GM12892 (cell line): ENCODE measurements at places on chromosomes 2 and 18.

GRCh38 chr2:5692561-5693286, 540 bp downstream of the SOX11 start:
- no peak for DNase-seq

DNA sequence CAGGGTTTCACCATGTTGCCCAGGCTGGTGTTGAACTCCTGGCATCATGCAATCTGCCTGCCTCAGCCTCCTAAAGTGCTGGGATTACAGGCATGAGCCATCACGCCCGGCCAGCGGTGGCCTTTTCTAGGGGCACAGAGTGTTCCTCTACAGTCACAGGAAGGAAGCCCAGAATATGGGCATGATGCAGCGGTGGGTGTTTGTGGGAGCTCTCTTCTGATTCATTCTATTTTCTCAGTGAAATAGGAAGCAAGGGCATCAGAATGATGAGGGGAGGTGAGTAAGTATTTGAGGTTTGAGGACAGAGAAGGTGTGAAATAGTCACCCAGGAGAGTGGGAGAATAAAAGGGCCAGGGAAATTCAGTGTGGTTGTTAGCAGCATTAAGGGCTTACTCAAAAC, 70.3 kb upstream of the PSME4 start:
- no peak for DNase-seq

- no peak for DNase-seq
Measured at GRCh38 chr2:196225213-196225612, 53.8 kb upstream of the STK17B start.

- DNase-seq, result no peak
Measured at GRCh38 chr2:76678383-76679024, 843.7 kb downstream of the LRRTM4 start.

DNA sequence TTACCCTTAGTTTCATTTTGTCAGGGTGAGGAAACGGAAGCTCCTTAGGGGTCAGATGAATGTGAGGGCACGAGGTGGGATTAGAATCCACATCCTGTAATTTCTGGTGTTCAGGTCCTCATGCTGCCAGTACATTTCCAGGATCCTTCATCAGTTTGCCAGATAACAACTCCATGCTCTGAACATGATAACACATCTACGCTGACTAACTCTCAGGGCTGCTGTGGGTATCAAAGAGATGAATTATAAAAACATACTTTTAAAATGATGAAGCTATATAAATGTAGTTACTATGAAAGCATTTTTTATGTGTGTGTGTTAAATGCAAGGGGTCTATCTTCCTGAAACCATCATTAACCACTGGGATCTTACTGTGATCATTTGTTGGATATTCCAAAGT, 325.9 kb downstream of the SLC8A1 start:
- DNase-seq, result no peak

- DNase-seq, result no peak
Measured at GRCh38 chr2:56014046-56014730, 90.6 kb upstream of the EFEMP1 start.

GRCh38 chr2:213627054-213627710, 342.9 kb downstream of the SPAG16 start:
- DNase-seq, result no peak

DNA sequence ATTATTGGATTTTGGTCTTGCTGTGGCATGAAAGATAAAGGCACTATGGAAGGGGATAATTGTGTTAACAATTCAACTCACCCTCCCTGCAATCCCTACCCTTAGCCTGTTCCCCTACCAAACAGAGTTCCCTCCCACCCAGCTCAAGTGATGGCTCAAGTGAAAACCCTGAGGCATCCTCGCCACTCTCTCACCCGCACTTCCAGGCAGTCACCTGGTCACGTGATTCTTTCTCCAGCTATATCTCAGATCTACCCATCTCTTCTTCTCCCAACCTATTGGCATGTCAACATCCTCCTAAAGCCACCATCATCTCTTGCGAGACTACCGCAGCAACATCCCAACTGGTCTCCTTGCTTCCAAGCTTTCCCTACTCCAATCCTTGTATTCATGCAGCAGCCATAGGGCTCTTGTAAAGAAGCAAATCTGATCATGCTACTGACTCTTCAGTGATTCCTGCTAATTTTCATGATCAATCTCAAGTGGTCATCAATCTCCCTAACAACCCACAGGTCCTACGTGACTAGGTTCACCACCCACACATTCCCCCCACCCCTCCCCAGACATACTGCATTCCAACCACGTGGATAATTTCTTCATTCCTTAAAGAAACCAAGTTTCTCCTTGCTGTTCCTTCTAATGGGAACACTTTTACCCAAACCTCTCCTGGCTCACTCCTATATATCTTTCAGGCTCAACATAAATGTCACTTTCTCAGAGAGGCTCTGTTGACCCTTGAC, 66.7 kb downstream of the MBD2 start:
- DNase-seq, result no peak

DNA sequence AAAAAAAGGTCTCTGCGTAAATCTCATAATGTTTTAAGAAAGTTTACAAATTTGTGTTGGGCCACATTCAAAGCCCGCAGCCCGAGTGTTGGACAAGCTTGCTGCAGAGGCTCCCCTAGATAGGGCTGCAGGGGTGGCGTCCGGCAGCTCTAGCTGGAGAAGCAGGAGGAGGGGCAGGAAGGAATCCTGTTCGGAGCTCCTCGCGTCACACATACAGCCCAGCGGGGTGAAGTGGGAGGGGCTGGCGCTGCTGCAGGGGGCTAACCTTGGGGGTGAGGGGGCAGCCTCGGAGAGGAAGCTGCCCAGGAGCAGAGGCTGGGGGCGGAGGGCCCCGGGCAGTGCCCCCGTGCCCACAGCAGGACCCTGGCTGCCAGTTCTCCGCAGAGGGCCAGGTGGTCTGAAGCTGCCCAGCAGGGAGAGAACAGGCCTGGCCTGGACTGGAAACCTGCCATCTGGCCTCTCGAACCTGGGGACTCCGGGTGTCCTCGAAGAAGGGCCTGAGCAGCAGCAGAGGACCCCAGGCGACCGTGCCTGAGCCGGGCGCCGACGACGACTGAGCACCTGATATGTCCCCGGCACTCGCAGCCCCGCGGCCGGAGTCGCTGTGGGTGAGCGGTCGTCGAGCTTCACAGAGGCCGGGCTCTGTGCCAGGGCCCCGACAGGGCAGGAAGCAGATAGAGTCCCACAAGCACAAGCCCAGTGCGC, 2.6 kb upstream of the GPR35 start:
- no peak for DNase-seq

- DNase-seq, result peak; percentile 55
Measured at GRCh38 chr2:24919506-24920097, 435 bp downstream of the ADCY3 start.

GRCh38 chr2:187644981-187645380, 90.7 kb upstream of the TFPI start:
- DNase-seq, result no peak

- no peak for DNase-seq
Measured at GRCh38 chr18:74140582-74140981, 7.1 kb downstream of the FBXO15 start.

DNA sequence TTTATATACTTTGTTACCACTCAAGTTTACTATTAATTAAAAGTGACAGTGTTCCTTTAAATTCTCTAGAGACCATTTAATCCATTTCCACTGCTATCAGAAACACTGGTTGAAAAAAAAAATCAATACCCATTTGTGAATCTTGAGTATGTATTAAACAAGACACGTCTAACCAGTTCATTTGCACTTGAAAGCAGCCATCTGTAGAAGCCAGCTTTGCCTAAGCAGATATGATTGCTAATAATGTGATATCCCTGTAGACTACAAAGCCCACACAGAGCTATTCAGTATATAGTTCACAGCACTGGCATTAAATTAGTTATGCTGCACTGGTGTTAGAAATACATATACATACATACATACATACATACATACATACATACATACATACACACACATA, 111.8 kb upstream of the SP3 start:
- DNase-seq, result no peak

DNA sequence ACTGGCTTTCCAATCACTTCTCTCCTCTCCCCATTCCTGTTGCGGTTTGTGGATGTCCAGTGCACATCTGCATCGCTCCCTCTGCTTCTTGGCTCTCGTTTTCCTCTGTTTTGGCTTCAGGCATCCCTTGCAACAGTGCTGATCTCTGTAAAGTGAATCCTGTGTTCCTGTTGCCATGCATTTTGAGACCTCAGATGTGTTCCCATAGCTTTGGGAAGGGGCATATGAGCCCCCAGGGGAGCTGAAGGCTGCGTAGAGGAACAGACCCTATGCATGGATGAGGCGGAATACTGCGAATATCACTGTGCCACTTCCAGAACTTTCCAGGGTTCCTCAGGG, 168.4 kb upstream of the HAAO start:
- no peak for DNase-seq

GRCh38 chr2:191155608-191156071, 4.8 kb upstream of the STAT4 start:
- DNase-seq, result no peak

- DNase-seq, result no peak
Measured at GRCh38 chr2:156445296-156446220, 9.4 kb downstream of the GPD2 start.

DNA sequence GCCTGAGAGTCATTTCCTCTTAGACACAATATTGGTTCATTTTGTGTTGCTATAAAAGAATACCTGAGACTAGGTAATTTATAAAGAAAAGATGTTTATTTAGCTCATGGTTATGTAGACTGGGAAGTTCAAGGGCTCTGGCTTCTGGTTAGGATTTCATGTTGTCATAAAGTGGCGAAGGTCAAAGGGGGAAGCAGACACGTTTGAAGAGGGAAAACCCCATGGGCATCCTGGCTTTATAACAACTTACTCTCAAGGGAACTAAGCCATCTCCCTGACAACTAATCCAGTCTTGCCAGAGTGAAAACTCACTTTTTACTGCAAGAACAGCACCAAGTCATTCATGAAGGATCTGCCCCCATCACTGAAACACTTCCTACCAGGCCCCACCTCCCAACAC, 89.7 kb upstream of the RNF152 start:
- no peak for DNase-seq

- DNase-seq, result no peak
Measured at GRCh38 chr2:23824777-23825212, 102.1 kb downstream of the ATAD2B start.

DNA sequence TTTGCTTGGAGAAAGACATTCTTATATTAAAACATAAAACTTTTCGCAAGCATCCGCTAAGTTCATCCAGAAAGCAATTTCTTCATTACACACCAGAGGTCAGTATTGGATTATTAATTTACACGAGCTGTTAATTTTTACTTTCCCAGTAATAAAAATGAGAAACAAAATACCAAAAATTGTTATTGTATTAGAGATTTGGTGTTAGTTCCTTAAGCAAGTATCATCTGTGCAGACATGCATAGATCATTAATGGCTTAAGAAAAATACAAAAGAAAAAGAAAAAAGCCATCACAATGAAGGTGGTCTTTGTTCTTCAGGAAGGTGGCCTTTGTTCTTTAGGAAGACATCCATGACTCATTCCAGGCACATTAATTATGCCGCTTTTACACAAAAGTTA, 53.6 kb upstream of the HNMT start:
- no peak for DNase-seq

GRCh38 chr18:48955830-48956261, 5.1 kb upstream of the SMAD7 start:
- no peak for DNase-seq

DNA sequence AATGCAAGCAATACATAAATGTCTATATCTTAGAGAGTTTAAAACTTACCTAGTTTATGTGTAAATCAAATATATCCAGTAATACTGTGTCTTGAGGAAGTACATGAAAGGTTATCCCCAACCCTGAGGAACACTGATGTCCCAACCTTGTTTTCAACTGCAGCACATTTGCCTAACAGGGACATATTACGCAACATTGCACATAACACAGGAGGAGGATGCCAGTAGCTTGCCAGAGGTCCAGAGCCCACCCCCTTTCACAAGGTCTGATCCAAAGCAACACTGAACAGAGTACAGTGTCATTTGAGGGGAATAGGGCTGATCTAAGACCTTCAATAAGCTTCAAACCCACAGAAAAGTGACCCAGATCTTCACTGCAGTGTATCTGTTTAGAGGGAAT, 678.5 kb downstream of the ARHGAP15 start:
- DNase-seq, result no peak

DNA sequence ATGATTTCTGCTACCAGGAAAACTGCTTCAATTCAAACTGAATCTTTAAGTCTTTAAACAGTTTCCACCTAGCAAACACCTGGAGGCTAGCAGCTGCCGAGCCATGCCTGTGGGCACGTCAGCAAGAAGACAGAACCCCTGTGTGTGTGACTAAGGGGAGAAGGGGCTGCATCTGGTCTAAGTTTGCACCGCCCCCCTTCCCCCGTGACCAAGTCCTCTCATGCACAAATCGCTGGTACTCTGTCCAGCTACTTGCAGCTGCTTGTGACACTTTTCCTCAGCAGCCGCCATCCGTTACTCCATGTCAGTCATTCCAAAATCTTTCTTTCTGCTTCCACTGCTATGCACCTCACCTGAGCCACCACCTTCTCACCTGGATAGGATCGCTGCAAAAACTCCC, 355.0 kb downstream of the SS18 start:
- no peak for DNase-seq

GRCh38 chr2:118812552-118812951, 34.9 kb downstream of the EN1 start:
- no peak for DNase-seq

DNA sequence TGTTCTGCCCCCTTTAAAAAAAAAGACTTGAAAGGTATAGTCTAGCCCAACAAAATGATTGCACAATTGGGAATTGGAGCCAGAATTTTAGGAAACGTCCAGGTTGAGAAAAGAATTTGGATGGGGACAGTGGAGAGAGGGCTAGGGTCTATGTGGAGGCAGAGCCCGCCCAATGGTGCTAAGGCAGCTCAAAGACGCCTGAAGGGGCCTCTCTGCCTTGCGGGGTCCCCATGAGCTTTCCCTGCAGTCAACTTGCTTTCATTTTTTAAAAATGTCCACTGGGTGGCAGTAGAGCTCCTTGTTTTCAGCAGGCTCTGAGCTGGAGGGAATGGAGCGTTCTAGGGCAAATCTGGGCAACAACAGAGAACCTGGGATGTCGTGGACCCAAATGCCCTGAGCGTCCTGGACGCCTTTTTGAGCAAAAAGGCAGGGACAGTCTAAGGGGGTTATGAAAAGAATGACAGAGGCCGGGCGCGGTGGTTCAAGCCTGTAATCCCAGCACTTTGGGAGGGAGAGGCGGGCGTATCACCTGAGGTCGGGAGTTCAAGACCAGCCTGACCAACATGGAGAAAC, 40.2 kb upstream of the ITM2C start:
- DNase-seq, result peak; percentile 45

- no peak for DNase-seq
Measured at GRCh38 chr2:12271589-12271984, 445.1 kb upstream of the TRIB2 start.

GRCh38 chr18:39403121-39403520, 1837.5 kb upstream of the CELF4 start:
- no peak for DNase-seq

DNA sequence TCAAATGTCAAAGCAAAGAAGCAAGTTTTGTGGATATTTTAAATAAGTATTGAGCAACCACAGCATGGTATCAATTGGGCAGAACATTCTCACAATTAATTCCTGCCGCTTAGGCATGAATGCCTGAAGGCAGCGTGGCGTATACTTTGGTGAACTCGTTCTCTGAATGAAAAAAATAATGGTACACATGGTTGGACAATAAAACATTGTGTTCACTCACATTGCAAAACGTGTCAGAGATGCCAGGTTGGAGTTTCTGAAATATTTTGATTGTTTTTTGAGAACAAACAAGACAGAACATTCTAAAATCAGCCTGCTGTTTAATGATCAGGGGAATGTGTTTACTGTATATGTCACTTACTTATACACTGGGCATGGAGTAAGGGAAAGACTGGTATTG, 254.2 kb downstream of the CDH2 start:
- no peak for DNase-seq
